Skeletal muscle tissue (tissue), 5 donors: ENCODE measurements at places on chromosomes 11 and 22. TPM values are rescaled to one million over a fixed set of nuclear protein-coding genes. Genes with fewer than 3 reads are reported as not detected.

MS4A15 gene
- not detected for total RNA-seq

USH1C gene
- total RNA-seq: not detected

VSIG2 gene
- total RNA-seq: not detected

CEP126 gene
- total RNA-seq: 1.6 TPM

VEGFB gene
- total RNA-seq: 24.5 TPM

GRM5 gene
- not detected for total RNA-seq

ASCL2 gene
- total RNA-seq: not detected

NPTXR gene
- 1.6 TPM for total RNA-seq
